ENCODE measurements at places on chromosomes 4 and X.

GRCh38 chr4:28481565-28481964 is 1620.9 kb downstream of the STIM2 start:
- no peak for DNase-seq

DNA sequence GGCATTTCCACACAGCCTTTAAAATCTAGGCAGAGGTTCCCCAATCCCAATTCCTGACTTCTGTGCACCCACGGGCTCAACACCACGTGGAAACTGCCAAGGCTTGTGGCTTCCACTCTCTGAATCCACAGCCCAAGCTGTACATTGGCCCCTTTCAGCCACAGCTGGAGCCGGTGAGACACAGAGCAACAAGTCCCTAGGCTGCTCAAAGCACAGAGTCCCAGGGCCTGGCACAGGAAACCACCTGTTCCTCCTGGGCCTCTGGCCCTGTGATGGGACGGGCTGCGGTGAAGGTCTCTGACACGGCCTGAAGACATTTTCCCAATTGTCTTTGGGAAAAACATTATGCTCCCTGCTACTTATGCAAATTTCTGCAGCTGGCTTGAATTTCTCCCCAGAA is 500.0 kb downstream of the FSTL5 start:
- DNase-seq = no peak

- DNase-seq = no peak
Measured at GRCh38 chr4:139555705-139556070, 331 bp downstream of the SETD7 start.

GRCh38 chr4:148061795-148062194 is 329.9 kb downstream of the ARHGAP10 start:
- DNase-seq = no peak

GRCh38 chrX:122565952-122566351 is 618.1 kb upstream of the GRIA3 start:
- no peak for DNase-seq

GRCh38 chr4:128775916-128776315 is 33.6 kb upstream of the JADE1 start:
- no peak for DNase-seq

DNA sequence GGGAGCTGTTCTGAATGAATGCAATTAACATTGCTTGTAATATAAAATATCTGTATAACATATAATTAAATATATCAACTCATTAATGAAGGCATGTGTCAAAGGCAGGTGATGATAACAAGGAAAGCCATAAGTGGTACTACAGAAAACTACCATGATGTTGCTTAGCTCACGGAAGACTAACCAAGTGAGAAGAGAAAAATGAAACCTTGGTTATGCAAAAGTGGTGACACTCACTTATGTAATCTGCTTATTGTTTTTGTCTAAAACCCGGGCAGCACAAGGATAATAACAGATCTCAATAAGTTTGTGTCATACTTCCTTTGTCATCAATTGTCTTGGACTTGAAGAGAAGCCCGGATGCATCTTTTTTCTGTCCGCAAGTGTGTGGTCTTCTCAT is 156.4 kb downstream of the HS6ST2 start:
- no peak for DNase-seq

GRCh38 chr4:146398404-146398803 is 123.3 kb downstream of the SLC10A7 start:
- DNase-seq = no peak

GRCh38 chr4:128709268-128709667 is 100.2 kb upstream of the JADE1 start:
- no peak for DNase-seq

DNA sequence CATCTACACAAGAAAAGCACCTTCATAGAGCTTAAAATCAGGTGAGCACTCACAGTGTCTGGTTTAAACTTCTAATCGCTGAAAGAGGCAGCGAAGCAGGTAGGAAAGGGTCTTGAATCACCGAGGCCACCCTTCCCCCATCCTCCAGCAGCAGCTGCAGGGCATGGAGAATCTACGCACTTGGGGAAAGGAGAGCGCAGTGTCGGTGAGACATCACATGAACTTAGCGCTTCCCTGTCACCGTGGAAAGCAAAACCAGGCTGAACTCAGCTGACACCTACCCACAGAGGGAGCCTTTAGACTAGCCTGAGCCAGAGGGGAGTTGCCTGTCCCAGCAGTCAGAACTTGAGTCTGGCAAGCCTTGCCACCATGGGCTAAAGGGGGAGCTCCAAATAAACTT is 197.2 kb upstream of the ZFP42 start:
- no peak for DNase-seq

DNA sequence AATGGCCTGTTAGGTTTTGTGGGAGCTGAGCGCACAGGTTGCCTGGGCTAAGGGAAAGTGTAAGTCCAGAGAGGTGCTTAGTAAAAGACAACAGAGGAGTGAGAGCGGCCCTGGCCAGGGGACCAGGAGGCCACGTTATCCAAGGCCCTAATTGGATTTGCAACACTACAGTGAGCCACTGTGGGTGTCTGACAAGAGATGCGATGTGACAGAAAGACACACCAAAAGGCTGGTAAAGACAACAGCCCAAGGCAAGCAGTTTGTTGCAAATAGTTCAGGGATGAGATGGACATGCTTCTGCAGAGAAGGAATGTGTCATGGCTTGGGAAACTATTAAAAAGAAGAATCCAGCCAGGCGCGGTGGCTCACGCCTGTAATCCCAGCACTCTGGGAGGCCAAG is 162.7 kb upstream of the KIT start:
- DNase-seq = no peak

DNA sequence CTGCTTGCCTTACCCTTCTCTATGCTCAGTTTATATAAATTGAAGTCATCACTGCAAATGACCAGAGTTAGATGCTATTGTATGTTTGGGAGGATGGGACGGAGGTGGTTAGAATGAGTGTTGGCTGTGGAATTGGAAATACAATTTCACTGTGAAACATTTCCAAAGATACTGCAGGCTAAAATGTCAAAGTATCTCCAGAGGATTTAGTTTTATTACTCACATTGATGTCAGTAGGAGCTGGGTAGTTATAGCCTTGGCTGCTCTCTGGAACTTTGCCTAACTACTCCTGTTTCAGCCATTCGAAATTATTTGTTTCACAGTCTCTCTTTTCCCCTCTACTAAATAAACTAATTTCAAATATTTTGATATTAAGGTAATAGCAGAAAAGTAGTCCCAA is 92.6 kb upstream of the PPP3CA start:
- no peak for DNase-seq

GRCh38 chr4:56388306-56388705 is 1.0 kb upstream of the AASDH start:
- no peak for DNase-seq

DNA sequence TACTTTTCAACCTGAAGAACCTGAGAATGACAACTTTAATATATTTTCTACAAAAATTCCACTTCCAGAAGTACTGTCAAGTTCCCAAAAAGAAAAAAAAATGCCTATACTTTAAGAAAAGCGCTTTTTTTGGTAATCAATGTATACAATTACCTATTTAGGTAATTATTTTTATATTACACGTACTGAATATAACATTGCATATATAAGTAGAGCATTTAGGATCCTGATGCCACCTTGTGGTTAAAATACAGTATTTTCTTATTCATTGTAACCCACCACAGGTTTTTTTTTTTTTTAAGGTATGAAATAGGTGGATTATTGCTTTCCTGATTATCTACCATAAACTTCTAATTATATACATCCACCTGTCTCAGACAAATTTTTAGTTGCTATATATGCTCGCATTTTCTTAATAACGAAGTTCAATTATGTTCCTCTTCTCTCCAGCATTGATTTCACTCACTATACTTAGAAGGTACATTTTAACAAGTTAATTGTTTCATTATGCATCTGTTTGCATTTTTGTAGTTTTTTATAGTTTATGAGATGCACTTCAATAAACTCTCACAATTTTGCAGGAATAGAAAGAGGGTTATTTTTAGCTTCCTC is 5.2 kb downstream of the MAP9 start:
- no peak for DNase-seq

DNA sequence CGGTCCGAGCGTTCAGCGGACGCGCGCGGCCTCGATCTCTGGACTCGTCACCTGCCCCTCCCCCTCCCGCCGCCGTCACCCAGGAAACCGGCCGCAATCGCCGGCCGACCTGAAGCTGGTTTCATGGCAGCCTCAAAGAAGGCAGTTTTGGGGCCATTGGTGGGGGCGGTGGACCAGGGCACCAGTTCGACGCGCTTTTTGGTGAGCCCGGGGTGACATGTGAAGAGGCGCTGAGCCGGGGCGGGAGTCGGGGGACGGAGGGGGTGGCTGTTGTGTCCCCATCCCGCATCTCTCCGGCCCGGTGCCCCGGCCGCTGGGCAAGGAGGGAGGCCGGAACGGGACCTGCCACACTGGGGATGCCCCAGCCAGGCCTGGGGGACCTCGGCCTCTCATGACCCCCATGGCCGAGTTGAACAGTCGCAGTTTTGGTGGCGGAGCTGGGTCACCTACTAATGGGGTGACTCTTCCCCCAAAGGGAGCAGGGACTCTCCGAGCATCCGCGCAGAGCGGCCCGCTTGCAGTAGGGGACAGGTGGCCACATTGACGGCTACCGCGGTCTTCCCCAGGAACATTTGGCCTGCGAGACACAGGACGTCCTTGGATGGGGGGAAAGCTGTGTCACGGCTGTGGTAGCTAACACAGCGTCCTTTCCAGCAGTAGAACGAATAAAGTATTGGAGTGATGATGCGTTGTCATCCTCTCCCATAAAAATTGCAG is at the start of gene GK:
Gene GK, plus strand, starts transcription at position 9 of the 717 bp plus-strand sequence. Its CDS starts 115 bp downstream, at position 124.
- DNase-seq = no peak

GRCh38 chrX:49111791-49112190 is 11.7 kb downstream of the GPKOW start:
- DNase-seq = no peak

- no peak for DNase-seq
Measured at GRCh38 chr4:94410678-94411206, 41.0 kb upstream of the PDLIM5 start.

GRCh38 chr4:71533121-71533520 is 194.3 kb downstream of the SLC4A4 start:
- no peak for DNase-seq

DNA sequence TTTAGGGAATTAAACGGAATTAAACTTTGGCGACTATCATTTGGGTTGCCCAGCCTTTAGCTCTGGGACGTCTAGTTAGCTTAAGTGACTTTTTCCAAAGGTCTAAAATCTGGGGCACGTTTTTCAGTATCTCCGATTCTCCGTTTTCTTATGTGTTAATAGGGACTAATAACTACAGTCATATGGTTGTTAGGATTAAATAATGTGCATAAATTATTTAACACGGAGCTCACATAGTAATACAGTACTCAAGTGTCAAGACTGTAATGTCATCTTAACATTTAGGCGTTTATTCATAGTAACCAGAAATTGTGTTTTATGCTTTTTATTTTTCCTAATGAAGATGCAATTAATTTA is 466 bp upstream of the CCNA2 start:
- DNase-seq = no peak

DNA sequence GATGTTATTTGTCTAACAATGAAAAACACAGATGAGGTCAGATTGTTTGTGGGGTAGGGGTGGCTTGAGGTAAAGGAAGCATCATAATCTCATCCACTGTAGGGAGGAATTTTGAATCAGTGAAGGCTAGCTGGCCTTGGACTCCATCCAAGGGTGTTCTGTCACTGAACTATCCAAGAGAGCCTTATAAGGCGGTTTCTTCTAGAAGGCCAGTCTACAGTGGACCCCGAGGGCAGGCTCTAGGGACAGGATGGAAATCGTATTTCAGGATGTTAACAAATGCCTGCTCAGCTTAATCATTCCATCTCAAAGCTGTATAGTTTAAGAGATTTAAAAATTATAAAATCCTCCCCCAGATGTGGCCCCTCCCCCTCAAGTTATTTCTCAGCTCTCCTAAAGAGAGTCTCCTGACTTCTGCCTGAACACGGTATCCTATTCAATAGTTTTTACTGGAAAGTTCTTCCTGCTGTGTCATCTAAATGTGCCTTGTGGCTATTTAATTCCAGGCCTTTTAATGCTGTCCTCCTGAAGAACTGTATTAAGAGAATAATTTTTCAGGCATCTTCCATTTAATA is 8.0 kb downstream of the IGFBP7 start:
- no peak for DNase-seq

DNA sequence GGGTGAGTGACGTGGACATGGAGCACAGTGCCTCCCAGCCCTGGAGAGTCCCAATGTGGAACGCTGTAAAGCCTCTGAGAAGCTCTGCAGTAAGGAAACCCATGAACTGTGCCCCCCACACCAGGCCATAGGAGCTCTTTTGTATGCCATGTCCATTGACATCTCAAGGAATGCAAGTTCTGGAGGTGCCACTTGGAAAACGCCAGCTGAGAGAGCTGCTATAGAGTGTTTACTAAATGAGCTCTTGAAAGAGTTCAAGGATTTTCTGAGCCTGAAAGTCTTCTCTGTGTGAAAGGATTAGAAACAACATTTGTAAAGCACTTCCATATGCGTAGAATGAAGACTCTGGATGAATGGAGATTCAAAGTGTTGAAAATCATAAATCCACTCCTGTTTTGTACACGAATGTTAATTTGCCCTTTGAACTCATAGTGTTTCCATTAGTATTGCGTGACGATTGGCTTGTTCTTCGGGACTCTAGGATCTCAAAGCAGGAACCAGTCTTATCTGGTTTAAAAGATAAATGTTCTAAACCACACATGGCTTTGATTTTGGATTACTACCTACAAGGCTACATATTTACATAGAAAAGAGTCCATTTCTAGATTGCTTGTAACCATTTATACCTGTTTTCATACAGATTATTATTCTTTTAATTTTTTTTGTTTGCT is 41.8 kb upstream of the STOX2 start:
- DNase-seq = no peak

- DNase-seq = no peak
Measured at GRCh38 chr4:150722908-150723362, 141.0 kb downstream of the MAB21L2 start.

- DNase-seq = no peak
Measured at GRCh38 chr4:114005569-114006442, 26.4 kb upstream of the ARSJ start.

- no peak for DNase-seq
Measured at GRCh38 chr4:83885256-83886182, 349.6 kb downstream of the GPAT3 start.

- DNase-seq = no peak
Measured at GRCh38 chrX:110001740-110002299, 1.1 kb upstream of the TMEM164 start.
